ENCODE measurements at places on chromosomes 13 and 19.

- no peak for DNase-seq
These were observed 45.3 kb upstream of the LSM14A start for GRCh38 chr19:34126966-34127365.

DNA sequence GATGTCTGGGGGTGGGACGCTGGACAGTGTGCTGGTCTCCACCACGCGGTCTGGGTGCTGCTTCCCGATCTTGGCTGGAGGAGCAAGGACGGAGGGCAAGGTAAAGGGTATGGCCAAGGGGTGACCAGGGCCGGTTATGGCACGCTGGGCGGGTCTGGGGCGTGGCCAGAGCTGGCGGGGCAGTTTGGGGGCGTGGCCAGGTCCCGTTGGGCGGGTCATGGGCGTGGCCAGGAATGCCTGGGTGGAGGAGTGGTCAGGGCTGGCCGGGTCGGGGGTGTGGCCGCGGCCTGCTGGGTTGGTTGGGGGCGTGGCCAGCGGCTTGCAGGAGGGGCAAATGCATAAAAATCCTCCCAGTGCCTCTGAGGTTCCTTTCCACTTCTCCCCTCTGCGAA lies 19.2 kb downstream of the GPX4 start:
- DNase-seq = no peak

GRCh38 chr13:51370116-51370515 lies 30.6 kb downstream of the SERPINE3 start:
- DNase-seq = no peak

DNA sequence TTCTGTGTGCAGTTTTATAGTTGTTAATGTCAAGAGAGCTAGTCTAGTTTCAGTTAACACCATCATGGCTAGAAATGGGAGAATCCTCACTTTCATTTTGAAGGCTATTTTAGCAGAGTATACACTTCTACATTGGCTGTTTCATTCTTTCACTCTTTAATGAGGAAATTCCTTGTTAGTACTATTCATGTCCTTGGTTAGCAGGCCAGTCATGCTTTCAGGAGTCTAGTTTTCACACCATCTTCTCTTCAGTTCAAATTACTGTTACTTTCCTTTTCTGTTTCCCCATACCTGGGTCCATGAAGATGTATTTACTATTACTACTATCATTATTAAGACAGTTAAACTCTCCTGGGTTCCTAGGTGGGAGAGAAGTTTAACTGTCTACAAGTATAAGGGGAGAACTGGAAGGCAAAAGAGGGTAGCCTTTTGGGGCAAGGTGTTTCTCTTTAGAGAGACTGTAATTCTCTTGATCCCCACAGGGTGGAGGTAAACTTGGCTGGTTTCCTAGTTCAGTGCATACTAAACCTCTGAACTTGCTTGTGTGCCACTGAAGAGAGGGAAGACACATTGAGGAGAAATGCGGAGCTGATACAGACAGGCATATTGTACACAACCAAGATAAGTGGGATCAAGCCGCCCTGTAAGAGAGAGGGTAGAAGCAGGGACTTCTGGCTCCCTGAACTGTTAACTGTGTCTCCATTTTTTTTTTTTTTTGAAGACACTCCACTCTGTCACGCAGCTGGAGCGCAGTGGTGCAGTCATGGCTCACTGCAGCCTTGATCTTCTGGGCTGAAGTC lies 41.3 kb upstream of the IGFL4 start:
- peak; percentile 24 for DNase-seq

DNA sequence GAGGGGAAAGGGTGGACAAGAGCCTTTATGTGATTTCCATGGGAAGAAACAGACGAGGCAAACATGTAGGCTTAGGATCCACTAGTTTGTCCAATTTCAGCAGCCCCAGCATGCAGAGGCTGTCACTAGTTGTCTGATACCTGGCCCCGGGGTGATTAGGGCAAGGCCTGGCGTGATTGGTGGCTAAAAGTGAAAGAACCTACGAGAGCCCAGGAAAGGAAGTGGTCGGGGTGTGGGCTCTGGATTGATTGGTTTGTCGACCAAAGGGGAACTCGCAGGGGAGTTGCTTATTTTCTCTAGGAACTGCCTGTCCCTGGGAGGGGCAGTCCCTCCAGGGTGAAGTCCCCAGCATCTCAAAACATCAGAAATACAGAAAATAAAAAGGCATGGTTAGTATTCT lies 64.2 kb upstream of the UQCRFS1 start:
- DNase-seq = peak; percentile 72

GRCh38 chr13:26820871-26821270 lies 60.3 kb upstream of the GPR12 start:
- DNase-seq = no peak

Data from NCI-H1436 (cell line).